NCI-H146 (cell line): ENCODE measurements at places on chromosomes 6 and 20.
A peak's percentile ranks its signal among the peaks of the same experiment; 100 is the strongest.

GRCh38 chr6:62090442-62091229, 195.4 kb downstream of the KHDRBS2 start:
- no peak for DNase-seq

GRCh38 chr20:11124849-11125505, 451.2 kb upstream of the JAG1 start:
- no peak for DNase-seq

DNA sequence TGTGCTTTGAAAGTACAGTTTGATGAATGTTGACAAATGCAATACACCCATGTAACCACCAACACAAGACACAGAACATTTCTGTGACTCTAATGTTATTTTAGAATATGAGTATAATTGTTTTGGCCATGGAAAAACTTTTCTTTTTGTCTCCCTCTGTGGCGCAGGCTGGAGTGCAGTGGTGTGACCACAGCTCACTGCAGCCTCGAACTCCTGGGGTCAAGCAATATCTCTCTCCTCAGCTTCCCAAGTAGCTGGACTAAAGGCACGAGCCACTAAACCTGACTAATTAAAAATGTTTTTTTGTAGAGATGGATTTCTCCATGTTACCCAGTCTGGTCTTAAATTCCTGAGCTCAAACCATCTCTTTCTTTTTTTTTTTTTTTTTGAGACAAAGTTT, 20.3 kb upstream of the BCAS4 start:
- DNase-seq, result no peak

DNA sequence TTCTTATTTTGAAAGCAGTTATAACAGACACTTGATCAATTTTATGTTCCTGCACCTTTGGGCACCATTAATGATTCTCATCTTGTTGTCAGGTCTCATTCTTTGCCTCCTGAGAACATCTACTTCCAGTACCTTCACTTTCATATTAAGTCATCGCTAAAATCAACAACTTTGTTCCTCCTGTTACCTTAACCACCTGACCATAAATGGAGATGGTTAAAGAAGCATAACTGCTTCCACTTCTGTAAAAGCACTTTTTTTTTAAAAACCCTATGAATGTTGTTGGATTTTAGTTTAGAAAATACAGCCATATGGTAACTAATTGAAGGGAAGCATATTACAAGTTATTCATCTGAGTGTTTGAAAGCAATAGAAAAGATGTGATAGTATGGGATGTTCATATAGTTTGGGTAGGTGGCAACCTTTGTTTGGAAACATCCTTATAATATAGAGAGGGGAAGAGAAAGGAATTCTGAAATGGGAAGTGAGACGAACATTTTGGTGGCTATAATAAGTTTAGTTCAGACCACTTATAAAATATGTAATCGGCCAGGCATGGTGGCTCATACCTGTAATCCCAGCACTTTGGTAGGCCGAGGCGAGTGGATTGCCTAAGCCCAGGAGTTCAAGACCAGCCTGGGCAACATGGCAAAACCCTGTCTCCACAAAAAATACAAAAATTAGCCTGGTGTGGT, 53.9 kb downstream of the AFG1L start:
- no peak for DNase-seq

- peak; percentile 63 for DNase-seq
Measured at GRCh38 chr20:38460040-38460623, 12.5 kb upstream of the RALGAPB start.

GRCh38 chr6:79789896-79790295, 157.5 kb downstream of the ELOVL4 start:
- no peak for DNase-seq

- DNase-seq, result peak; percentile 49
Measured at GRCh38 chr6:163877877-163878639, 463.5 kb downstream of the QKI start.

GRCh38 chr6:164085091-164086075, 670.9 kb downstream of the QKI start:
- DNase-seq, result no peak

- DNase-seq, result no peak
Measured at GRCh38 chr6:161630674-161631073, 356.8 kb upstream of the AGPAT4 start.

- DNase-seq, result no peak
Measured at GRCh38 chr20:43243672-43244269, 54.1 kb upstream of the PTPRT start.

DNA sequence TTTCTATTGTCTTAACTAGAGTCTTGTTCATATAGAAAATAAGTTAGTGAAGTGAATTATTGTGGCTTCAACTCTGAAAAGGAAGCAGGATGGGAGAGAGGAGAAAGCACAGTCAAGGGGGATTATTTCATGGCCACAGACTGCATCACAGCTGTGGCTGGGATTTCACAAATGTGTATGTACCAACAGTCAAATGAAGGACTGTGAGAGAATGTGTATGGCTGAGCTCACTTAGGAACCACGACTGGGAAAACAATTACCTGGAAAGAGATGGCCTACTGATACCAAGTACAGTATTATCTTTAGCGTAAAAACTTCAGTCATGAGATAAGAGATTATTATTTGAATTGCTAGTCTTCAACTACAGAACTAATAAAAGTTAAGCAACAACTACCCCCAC, 54.9 kb downstream of the SESN1 start:
- DNase-seq, result no peak

DNA sequence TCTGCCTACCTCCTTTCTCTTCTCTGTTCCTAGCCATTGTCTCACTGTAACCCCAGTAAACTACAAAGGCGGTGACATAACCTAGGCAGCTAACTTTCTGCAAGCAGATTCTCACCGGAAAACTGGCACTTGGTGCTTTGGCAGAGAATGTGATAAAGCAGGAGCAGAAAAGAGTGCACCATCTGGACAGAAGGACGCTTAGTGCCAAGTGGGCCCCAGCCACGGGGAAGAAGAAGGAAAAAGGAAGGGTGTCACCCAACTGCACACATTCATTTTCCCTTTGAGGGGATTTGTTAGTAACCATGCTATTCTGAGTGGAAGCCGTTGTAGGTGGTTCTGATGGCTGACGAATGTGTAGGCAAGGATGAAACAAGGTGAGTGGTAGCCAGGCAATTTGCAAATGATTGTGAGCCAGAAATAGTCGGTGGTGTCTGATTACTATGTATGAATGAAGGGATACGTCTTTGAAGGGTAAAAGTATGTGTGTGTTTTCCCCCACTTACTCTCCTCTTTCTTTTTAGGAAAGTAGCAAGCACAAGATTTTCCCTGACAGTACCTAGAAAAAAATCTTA, 148.3 kb upstream of the STXBP5 start:
- DNase-seq, result peak; percentile 60

DNA sequence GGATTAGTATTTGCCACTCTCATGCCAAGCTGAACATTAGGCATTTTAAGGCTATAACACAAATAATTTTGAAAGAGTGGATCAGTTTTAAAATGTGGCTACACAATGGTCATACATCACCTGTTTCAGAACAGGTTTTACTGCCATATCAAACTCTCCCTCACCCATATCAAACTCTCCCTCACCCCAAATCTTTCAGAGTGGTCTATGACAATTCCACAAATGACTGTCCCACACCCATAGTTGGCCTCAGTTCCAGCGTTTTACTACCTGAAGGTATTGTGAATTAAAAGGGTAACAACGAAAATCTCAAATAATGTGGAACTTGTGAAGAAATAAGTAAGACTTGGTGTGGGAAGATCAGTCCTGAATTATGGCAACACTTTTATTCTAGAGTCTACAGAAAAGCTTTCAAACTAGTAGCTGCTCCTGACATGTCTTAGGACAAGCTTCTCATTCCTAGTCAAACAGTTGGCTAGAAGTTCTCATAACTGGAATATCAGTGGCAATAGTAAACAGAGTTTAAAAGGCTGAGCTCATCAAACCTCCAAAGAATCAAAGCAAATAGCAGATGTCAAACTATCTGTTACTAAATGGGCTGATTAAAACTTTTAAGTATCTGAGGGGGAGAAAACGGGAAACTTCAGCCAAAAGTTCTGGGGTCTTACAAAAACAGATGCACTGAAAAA, 52.4 kb downstream of the MAP3K7 start:
- DNase-seq, result no peak

DNA sequence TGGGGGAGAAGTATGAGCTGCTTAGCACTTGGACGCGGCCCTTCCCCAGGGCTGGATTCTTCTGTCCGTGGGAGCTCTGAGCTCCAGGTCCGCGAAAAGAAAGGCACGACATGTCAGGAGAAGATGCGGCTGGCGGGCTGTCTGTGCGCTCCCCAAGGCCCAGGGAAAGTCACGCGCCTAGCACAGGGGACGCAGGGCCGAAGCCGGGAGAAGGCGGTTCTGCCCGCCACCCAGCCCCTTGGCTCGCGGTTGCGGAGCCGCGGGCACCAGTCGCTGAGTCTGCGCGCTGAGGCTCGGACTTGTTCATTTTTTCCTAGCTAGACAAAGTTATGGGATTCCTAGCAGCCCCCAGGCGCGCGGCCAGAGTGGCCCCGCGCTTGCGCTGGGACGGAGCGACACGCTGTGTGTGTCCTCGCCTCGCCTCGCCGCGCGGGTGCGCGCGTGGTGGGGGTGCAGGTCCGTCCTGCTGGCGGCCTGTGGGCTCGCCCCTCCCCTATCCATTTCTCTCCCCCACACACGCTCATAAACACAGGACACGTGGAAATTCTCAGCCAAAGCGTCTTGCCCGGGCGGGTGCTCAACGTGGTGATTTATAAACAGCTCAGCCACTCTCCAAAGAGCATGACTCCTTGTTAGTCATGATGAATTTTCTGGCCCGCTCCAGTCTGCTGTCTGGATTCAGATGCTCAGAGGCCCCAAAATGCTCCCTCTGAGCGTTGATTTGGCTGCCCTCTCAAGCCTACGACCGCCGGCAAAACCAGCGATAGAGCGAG, 1.9 kb upstream of the POU3F2 start:
- DNase-seq, result peak; percentile 53

- DNase-seq, result peak; percentile 99
Measured at GRCh38 chr6:148972481-148972880, 225.7 kb downstream of the UST start.

DNA sequence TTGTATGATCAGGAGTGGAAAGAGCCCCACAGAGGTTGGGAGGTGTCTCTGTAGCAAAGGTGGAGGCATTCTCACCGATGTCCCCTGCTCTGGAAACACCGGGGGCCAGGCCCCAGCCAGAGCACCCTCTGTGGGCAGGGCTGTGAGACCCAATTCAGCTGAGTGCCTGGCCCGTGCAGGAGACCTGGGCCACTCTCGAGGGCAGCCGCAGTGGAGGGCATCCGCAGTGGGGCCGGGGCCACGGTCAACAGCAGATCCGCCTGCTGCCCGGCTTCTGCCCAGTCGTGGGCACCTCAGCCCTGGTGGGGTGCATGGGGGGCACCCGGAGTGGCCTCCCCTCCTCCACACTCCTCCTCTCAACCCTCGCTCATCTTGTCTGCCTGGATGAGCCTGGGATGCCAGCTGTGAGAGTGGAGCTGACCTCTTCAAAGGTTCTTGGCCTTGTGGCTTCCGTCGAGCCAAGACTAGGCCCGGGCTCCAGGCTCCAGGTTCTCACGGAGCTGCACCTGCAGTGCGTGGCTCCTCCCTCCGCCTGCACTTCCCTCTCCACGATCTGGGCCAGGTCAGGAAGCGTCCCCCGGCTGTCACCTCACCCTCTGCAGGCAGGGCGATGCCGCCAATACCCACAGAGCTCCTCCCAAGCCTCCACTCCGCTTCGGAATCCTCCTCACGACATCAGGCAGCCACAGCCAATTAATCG, 134.8 kb downstream of the TAF4 start:
- DNase-seq, result no peak

DNA sequence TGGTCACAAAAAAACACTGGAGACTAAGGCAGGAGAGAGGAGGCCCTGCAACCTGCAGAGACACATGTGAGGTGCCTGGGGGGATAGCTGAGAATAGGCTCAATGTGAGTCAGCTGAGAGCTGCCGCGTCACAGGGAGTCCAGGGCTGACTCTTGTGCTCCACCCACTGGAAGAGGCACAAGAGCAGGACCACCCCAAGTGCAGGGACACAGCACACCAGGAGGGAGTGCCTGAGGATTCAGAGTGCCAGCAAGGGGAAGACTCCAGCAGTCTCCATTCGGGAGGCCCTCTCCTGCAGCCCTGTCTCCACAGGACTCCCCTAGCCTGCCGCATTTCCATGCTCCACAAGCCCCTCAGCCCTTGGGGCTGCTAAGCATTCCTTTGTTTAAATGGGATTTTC, 105.5 kb downstream of the HUS1B start:
- no peak for DNase-seq

DNA sequence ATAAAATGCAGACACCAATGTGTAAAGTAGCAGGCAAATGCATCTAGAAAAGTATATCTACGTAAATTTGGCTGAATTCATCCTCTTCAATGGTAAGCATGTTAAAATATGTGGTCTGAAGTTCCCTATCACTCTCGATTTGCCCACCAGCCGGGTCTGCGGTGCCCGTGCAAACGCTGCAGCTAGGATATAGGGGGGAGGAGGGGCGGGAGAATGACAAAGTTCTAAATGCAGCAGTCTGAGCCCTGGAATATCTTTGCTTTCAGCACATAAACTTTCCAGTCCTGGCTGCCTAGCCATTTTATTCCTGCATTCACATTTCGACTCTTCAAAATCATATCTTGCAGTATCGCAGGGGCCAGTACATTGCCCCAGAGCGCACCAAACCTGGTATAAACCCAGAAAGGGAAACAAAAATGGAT, 708 bp downstream of the NRN1 start:
- DNase-seq, result no peak

DNA sequence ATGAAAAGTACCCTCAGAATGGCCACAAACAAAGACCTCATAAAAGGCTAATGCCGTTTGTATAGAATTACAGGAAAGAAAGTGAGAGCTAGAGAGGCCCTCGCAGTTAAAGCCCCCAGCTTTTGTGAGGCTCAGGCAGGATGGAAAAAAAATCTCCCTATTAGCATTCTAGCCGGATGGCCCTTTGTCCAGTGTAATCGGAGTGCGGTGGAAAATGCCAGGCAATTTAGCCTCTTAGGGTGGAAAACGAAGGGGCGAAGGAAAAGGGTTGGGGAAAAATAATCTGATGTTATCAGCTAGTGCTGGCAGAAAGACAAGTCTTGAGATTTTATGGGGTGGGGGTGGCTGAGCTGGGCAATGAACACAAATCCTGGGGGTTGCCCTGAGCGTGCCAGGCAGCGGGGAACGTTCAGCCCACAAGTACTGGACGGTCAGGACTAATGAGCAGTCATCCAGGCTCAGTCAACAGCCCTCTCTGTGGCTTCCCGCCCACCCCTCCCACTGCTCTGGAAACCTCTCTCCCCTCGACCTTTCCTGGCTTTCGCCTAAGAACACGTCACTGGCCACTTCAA, 92.4 kb downstream of the PSMG4 start:
- DNase-seq, result peak; percentile 88

- DNase-seq, result no peak
Measured at GRCh38 chr6:90411292-90411781, 114.7 kb upstream of the BACH2 start.
